Cardiac septum (tissue), 1 donor: ENCODE measurements at places on chromosomes 7 and 10. TPM values are rescaled to one million over a fixed set of nuclear protein-coding genes. Genes with fewer than 3 reads are reported as not detected.

GRCh38 chr7:66464059-66464458 lies 164.6 kb upstream of the KCTD7 start:
- DNase-seq, result no peak

DNA sequence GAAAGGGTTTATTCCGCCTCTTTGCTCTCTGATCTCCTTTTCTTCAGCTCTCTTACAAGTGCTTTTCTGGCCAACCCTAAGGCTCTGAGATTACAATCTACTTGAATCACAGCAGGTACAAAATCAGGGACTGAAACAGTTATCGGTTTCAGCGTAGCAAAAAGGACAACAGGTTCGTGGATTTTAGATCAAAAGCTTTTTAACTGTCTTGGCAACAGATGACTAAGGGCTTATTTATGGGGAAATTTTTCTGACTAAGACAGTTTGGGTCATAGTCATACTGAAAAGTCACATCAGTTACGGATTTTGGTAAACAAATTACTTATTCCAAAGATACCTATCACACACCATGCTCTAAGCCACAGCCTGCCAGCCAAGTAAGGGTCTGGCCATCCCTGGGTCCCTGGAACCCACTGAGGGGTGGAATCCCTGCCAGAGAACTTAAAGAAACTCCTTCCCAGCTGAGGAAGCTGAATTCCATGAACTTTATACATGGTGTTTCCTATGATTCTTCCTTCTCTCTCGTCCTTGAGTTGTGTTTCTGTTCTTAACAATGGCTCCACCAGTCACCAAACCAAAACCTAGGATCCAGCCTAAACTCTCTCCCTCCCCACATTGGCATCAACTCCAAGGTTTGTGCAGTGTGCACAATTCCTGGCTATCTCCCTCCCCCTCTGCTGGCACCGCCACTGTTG lies 169.3 kb downstream of the FAM107B start:
- DNase-seq, result no peak

Gene AGAP9
- 4.1 TPM for total RNA-seq

GRCh38 chr7:130912082-130912861 lies 178.3 kb upstream of the KLF14 start:
- DNase-seq, result no peak

- DNase-seq, result peak; percentile 89
Measured at GRCh38 chr10:110762849-110763211, 108.9 kb upstream of the PDCD4 start.

DNA sequence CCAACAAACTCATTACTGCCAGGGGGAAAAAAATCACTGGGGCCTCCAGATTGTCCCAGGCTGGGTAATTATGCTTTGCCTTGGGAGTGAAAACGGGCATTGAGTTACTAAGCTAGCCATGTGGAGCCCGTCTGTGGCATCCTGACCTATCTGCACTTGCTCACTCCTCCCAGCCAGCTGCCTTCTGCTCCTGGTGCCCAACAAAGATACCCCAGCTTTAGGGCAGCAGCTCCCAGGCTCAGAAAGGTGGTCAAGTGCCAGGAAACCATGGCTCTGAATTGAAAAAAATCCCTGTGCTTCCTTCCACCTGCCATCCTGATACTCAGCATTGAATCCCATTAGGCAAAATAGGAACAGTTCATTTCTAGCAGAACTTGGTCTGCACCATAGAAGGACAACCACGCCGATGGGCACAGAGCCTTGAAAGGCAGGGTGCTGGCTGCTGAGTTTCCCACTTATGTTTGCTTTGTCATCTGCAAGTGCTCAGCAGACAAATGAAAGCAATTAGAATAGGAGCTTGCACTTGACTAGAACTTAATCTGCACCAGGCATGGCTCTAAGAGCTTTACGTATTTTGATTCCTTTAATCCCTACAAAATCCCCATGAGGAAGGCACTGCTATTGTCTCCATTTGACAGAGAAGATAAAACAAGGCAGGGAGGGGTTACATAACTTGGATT lies 42.8 kb downstream of the HSPA12A start:
- DNase-seq, result no peak

DNA sequence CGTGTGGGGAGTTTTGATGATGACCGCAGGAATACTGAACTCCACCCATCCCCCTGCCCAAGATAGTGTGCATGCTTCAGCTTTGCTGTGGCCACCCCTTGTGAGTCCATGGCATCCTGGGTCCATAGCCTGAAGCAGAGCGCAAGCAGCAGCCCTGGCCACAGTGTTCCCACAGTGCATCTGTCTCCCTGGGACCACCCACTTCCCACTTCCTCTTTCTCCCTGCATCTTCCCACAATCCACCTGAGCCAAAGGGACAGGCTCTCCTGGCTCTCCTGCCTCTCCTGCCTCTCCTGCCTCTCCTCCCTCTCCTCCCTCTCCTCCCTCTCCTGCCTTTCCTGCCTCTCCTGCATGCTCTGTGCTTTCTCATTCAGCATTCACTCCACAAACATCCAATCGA lies 150.7 kb downstream of the PAXIP1 start:
- DNase-seq, result no peak
